Esophagus squamous epithelium (tissue), 5 donors: ENCODE measurements at places on chromosomes 12 and 14.

- no peak for DNase-seq
Measured at GRCh38 chr14:56808383-56809269, 1.7 kb downstream of the OTX2 start.

GRCh38 chr12:34607520-34608195 lies 585.4 kb downstream of the ALG10 start:
- no peak for DNase-seq

DNA sequence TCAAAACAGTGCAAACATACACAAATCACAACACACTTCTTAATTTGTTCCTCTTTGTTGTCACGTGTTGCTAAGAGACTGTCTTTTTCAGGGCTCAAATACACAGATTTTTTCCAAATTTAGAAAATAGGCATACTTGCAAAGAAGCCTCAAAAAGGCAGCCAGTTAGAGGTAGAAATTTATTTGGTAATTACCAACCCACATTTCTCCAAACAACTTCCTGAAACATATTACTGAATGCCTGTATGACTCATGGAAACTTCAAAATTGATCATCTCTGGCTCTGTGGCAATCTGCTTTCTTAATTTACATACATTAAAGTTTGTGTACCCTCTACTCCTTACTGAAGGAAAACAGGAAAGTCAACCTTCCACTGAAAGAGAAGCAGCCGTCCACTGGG lies 36.4 kb downstream of the PPM1H start:
- DNase-seq, result no peak

- DNase-seq, result no peak
Measured at GRCh38 chr12:62802984-62803383, 132.0 kb downstream of the PPM1H start.

GRCh38 chr12:26608706-26609105 lies 224.3 kb downstream of the ITPR2 start:
- DNase-seq, result no peak

DNA sequence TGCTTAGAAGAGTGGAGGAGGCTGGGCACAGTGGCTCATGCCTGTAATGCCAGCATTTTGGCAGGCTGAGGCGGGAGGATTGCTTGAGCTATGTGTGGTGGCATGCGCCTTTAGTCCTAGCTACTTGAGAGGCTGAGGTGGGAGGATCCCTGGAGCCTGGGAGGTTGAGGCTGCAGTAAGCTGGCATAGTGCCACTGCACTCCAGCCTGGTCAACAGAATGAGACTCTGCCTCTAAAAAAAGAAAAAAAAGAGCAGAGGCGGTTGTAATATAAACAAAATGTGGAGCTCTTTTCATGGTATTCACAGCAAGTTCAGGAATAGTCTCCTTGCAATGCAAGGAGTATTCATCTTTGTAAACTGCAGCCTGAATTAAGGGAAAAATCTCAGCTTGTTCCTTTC lies 27.2 kb downstream of the ARID2 start:
- DNase-seq, result no peak

- DNase-seq, result no peak
Measured at GRCh38 chr14:85519661-85520305, 10.2 kb upstream of the FLRT2 start.

- no peak for DNase-seq
Measured at GRCh38 chr12:109510196-109510595, 32.8 kb downstream of the UBE3B start.

GRCh38 chr12:11631288-11631687 lies 18.2 kb upstream of the ETV6 start:
- no peak for DNase-seq

DNA sequence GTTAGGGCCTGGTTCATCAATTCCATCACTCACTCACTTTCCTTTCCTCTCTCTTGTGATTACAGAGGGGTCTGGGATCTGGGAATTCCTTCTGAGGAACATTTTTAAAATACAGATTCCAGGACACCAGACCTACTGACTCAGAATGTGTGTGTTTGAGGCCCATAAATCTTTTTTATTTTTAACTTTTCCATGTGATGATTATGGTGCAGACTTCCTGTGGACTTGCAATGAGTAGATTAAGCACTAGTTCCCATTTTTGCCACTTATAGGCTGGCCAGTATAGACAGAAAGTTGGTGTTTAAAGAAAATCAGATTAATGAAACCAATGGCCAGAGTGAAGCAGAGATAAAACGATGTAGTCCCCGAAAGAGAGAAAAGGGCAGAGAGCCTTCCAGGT lies 28.1 kb downstream of the SLC41A2 start:
- DNase-seq, result no peak

GRCh38 chr14:94320243-94320642 lies 2.9 kb downstream of the SERPINA6 start:
- no peak for DNase-seq

DNA sequence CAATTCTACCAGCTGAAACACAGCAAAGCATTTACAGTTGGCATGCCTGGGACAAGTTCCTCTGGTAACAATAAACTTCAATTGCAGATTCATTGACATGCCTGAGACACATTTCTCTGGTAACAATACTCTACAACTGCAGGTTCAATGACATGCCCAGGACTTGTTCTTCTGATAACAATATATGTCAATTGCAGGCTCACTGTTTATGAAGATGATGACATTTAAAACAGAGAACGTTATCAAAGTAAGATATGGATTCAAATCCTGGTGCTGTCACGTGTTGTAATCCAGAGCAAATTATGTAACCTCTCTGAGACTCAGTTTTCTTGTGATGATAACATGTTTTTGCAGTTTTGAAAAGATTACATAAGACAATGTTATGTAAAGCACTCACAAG lies 20.5 kb downstream of the KITLG start:
- DNase-seq, result no peak

DNA sequence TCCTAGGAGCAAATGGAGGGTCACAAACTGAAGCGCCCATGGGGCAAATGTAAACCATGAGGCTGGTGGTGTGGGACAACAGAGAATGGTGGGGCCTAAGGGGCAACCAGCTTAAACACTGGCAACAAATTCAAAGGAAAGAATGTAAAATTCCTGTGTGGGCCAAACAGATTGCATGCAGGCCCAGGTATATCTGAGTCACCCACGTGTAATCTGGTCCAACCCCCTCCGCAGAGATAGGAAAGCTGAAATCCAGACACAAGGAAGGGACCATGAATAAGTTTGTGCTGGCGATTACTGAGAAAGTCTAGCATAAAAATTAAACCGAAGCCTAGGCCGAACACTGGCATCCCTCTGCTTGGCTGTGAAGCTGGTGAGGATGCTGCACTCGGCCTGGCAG lies 71.6 kb downstream of the ITPK1 start:
- DNase-seq, result no peak

GRCh38 chr14:99663386-99664057 lies 18.6 kb downstream of the HHIPL1 start:
- no peak for DNase-seq

DNA sequence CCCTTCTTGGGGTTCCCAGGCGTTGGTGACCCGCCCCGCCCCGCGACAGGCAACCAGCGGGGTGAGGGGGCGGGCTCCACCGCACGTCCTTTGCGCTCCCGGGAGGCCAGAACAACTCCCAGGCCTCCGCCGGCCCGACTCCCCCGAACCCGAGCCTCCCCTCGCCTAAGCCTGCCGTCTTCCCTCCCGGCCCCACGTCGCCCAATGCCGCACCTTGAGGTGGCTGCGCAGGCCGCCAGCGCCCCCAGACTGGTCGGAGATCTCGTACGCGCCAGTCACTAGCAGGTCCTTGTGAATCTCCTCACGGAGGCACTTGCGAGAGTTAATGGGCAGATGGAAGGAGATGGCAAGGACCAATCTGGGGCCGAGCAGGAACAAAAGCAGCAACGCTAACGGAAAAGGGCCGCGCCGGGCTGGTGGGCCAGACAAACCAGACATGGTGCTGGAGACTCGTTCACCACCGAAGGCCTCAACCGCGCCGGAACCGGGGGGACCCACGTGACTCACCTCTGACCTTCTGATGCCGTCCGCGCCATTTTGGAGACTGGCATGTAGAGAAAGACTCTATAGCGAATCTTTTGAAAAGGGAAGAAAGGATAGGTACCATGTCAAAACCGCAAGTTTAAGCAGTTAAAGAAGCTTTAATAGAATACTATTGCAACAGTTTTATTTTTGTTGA lies at the start of gene TMED10:
Gene TMED10, minus strand, starts transcription at position 471 of the 679 bp plus-strand sequence. Its CDS starts 33 bp downstream, at position 438.
- DNase-seq, result peak; percentile 68

DNA sequence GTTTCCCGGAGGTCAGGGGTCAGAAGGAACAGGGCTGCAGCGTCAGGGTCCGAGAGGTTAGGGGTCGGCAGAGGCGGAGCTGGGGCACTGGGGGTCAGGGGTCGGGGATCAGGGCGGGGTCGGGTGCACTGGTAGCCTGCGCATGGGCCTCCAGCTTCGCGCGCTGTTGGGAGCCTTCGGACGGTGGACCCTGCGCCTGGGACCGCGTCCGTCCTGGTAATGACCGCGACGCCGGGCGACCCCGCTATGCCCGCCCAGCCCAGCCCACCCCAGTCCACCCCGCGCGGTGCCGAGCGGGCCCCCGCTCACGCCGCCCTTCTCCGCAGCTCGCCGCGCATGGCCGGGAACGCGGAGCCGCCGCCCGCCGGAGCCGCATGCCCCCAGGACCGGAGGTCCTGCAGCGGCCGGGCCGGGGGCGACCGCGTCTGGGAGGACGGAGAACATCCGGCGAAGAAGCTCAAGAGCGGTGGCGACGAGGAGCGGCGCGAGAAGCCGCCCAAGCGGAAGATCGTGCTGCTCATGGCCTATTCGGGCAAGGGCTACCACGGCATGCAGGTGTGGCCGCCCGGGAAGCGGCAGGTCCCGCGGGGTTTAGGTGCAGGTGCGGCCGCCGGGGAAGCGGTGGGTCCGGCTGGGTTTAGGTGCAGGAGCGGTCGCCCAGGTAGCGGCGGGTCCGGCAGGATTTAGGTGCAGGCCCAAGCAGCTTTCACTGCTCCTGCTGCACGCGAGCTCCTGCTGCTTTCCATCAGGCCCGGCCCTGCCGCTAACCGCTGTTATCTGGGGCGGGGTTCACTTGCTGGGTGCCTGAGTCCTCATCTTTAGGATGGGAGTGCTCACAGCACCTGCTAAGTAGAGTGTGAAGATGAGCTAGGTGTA lies 743 bp downstream of the PUS1 start:
- no peak for DNase-seq

GRCh38 chr14:33229269-33229929 lies 290.7 kb downstream of the NPAS3 start:
- DNase-seq, result no peak

DNA sequence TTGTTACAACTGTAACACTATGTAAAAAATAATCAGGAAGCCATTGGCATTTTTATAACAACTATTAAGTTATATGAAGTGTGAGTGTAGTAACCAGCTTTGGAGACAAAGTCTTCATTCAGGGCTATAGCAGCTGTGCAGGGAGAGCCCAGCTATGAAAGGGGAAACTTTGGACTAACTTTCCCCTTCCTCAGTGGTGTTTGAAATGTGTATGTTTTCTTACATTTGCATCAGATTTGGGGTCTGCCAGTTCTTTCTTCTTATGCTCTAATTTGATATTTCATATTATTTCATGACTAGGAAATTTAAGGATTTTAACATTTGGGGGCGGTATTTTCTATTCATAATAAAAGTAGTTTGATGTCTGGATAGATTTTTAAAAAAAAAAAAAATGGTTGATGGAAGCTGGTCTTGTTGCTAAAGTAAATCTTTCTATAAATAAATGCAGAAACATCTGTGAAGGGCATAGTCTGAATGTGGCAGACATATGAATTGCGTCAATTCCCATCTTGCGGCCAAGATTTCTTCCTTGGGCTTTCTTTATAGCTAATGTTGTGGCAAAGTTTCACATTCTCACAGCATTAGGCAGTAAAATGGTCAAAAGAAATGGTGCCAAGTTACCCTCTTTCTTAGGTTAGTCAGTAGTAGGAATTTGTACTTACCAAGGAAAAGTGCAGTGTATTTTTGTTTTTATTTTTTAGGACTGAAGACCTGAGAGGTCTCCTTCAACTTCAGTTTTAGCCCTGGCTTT lies 35.6 kb downstream of the RASSF8 start:
- DNase-seq, result no peak

DNA sequence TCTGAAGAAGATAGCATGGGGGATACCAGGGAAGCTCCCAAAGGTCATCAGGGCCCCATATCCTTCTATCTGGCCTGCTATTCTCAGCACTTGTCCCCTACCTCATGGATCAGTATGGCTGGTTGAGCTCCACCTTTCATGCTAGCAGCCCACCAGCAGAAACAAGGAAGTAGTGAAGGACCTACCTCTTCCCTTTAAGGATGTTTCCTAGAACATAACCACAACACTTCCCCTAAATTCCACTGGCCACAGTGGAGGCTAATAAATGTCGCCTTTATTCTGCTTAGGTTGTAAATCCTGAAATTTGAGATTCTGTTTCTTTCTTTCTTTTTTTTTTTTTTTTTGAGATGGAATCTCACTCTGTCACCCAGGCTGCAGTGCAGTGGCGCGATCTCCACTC lies 128.6 kb upstream of the PARP11 start:
- DNase-seq, result no peak

DNA sequence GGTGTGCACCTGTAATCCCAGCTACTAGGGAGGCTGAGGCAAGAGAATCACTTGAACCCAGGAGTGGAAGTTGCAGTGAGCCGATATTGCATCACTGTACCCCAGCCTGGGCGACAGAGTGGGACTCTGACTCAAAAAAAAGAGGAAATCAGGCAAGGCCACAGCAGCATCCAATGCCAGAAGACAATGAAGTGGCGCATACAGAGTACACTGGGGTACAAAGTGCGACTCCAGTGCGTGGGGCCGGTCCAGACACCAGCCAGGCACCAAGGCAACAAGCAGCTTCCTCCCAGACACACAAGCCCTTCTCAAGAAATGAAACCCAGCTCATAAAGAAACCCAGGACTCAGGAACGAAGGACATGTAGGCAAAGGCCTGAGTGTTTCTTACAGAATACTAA lies 28.2 kb downstream of the TTC7B start:
- no peak for DNase-seq

DNA sequence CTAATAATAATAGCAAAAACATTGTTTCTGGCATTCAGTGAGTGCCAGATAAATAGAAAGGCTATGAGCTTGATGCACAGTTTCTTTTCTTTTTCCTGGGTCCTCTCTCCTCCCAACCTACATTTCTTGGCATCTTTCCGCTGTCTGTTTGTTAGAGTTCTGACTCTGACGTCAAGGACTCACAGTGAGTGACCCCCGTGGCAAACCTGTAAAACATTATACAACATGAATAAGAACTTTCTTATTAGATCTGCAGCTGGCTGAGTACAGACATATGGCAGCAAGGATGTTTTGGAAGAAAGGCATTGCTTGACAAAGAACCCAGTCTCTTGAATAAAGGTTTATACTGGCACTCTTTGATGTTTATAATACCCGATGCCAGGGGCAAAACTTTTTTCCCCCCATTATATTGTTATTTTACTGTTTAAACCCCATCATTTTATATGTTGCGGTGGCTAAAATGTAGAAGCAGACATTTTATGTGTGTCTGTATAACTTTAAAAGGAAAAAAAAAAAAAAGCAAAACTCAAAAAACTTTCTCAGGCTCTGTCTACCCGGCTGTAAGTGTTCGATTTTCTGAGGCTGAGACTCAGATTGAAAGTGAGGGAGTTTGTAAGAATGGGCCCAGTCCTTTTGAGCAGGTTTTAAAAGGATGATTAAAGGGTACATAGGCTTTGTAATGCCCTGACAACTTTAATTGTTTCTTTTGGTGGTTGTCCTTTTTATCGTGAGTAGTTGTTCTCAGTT lies 159.3 kb downstream of the PDE3A start:
- DNase-seq, result no peak

GRCh38 chr12:43861015-43861839 lies 25.3 kb downstream of the TMEM117 start:
- DNase-seq, result no peak
